ENCODE measurements at places on chromosomes 1 and 21.

DNA sequence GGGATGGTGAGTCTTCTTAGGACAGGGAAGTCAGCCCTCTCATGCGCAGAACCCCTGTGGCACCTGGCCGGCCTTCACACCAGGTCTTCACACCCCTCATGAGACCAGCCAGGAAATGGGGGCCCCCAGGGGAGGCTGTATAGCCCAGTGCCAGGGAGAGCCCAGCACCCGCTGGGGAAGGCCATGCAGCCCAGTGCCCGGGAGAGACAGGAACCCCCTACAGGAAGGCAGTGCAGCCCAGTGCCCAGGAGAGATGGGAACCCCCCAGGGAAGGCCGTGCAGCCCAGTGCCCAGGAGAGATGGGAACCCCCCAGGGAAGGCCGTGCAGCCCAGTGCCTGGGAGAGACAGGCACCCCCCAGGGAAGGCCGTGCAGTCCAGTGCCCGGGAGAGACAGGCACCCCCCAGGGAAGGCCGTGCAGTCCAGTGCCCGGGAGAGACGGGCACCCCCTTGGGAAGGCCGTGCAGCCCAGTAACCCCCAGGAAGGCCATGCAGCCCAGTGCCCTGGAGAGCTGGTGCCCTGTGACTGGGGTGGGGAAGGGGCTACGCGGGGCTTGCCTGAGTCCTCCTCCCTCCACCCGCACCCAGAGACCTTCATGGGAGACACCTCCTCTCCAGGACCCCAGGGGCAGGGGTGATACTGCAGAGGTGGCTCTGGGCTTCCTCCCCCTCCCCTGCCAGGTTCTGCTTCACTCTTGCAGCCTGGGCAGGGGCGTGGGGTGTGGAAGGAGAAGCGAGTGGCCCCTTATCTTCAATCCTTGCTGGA, 110.5 kb upstream of the COL6A1 start:
- no peak for DNase-seq

- no peak for DNase-seq
These were observed 40.8 kb downstream of the F5 start for GRCh38 chr1:169545472-169545871.

GRCh38 chr1:205268846-205269680, 41.3 kb downstream of the TMCC2 start:
- no peak for DNase-seq

DNA sequence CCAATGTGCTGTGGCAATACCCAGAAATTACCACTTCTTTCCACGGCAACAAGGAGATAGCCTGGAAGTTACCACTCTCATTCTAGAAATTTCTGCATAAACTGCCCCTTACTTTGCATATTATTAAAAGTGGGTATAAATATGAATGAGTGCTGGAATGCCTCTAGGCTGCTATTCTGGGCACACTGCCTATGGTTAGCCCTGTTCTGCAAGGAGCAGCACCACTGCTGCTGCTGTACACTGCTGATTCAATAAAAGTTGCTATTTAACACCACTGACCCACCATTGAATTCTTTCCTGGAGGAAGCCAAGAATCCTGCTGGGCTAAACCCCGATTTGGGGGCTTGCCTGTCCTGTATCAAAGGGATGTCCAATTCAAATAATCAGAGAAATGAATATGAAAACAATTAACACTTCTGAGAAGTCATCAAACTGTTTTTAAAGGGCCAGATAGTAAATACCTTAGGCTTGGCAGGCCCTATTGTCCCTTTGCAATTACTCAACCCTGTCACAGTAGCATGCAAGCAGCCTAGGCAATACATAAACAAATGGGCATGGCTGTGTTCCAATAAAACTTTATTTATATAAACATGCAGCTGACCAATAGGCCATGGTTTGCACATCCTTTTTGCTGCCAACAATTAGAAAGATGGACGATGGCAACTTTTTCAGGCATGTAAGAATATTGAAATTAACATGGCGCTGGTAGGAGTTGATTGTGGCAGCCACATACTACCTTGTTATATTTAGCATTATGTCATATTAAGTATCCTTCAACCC, 369.4 kb upstream of the B3GALT2 start:
- no peak for DNase-seq

DNA sequence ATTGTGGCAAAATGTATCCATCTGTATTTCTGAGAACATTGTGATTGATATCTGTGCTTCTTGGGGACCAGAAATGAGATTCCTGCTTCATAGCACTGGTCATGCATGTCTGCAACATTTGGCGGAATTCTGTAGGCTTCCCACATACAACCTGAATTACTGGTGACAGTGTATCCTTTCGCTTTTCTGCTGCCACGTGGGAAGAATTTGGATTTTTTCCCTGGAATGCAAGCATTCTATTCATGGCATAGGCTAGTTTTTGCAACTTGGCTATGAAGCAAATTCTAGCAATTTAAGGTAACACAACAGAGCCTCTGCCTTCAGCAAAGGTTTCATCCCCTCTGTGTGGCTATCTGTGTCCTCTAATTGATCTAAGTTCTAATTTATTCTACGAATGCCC, 85.9 kb downstream of the BCAR3 start:
- no peak for DNase-seq

GRCh38 chr1:165010418-165011070, 346.0 kb downstream of the LMX1A start:
- DNase-seq = no peak

DNA sequence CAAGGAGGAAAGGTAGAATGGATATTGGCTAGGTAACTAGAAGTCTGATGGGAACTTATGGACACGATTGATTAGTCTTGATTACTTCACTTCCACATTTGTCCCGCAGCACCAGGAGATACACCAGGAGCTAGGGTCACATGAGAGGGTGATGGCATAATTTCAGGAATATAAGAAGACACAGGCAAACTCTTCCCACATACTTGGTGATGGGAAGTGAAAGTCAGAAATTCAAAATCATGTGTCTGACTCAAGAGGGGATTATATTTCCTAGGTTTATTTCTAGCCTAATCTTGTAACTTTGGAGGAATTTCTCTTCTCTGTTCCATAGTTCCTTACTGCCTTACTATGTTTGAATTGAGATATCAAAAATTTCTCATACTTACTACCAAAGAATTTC, 185.0 kb downstream of the PBX1 start:
- no peak for DNase-seq

GRCh38 chr1:79074975-79075374, 68.4 kb upstream of the ADGRL4 start:
- DNase-seq = no peak

DNA sequence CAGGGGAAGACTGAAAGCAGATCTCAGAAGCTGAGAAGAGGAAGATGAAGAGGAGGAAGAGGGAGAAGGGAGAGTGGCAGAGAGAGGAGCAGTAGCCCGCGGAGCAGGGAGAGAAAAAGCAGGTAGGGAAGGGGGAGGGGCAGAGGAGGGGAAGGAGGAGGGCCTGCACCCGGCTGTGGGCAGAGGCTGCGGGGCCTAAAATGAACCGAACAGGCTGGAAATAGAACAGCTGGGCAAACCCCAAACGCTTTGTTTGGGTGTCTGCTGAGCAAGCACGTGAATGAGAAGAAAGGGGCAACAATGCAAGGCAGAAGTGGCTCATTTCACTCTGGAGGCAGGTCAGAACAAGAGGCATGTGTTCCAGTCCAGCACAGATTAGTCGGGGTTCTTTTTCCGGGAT, 33.5 kb downstream of the KCNC4 start:
- DNase-seq = no peak

DNA sequence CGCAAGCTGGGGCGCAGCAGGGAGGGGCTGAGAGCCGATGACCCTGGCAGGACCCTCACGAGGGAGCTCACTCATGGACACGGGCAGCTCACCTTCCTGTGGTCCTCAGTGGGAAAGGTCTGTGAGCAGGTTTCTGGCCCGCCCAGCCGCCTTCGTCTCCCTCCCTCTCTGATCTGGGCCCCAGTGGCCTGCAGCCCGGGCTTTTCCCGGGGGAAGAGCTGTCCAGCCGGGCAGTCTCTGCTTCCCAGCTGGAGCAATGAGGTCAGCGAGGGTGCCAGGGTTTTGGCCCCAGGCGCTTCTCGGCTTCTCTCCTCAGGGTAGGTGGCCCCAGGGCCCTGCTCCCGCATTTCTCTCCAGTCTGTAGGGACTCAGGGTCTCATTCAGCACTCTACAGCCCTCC, 22.2 kb upstream of the ARHGEF16 start:
- DNase-seq = no peak

GRCh38 chr1:54371942-54372275, 34.3 kb downstream of the SSBP3 start:
- DNase-seq = no peak

GRCh38 chr1:164689672-164690511, 130.9 kb downstream of the PBX1 start:
- no peak for DNase-seq

GRCh38 chr21:38494251-38494642, 4.0 kb downstream of the ERG start:
- no peak for DNase-seq

DNA sequence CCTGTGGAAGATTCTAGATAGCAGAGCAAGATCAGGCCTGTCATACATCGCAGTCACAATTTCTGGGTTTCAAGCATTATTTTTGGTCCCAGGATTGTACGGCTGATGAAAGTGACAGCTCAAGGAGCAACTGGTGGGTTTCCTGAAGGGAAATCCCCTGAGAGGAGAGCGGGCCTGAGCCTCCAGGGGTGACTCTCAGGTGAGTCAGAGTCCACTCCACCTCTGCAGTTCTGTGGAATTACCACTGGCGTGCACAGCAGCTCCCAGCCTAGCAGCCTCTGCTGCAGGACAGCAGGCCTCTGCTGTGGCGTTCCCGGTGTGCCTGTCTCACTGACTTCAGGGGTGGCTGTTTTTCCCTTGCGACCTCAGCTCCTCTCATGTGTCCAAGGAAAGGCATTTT, 24.4 kb downstream of the SLC66A1 start:
- DNase-seq = peak; percentile 52

DNA sequence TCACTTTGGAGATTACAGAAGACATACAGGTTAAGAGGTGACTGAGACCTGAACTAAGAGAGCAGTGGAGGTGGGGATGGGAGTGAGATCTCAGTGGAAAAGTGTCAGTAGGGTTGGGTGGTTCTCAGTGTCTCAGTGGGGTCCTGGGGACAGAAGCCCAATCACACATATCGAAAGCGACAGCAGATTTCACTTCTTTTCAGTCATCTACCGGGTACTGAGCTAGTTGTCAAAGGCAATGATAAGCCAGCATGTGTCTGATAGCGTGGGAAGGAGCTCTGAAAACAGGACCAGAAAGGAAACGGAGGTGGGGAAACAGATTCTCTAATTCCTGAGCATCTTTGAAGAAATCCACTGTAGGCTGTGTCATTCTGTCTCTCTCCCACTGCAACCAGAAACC, 59.5 kb downstream of the RHOU start:
- no peak for DNase-seq

DNA sequence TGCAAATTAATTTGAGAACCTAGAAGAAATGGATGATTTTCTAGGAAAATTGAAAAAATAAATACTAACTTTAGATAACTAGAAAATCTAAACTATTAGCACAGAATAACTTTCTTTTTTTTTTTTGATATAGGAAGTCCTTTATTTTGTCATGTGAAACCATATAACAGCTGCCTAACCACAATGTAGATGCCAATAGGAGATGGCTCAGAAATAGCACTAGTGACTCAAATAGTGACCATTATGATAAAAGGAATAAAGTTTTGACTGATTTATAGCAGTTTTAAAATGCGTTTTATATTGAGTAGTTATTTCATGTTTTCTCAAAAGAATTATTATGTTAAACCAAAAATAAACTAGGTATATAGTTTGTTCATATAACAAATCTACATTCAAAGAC, 158.0 kb upstream of the CACYBP start:
- DNase-seq = no peak

DNA sequence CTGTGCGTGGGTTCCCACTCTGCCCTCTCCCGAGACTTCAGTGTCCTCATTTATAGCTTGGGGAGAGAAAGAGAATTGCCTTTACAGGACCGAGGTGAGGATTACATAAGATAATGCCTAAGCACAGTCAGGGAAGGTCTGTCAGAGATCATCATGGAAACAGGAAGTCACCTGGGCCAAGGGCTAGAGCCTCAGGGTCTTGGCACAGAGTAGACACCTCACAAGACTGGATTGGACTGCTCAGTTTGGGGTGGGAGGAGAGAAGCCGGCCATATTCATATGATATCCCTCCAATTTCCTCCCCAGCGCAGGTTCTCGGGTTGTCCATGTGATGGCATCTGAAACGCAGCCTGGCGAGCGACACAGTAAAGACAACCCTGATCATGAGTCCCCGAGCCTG, 3.8 kb downstream of the CNR2 start:
- no peak for DNase-seq

GRCh38 chr1:58927722-58928085, 143.9 kb upstream of the JUN start:
- DNase-seq = no peak

DNA sequence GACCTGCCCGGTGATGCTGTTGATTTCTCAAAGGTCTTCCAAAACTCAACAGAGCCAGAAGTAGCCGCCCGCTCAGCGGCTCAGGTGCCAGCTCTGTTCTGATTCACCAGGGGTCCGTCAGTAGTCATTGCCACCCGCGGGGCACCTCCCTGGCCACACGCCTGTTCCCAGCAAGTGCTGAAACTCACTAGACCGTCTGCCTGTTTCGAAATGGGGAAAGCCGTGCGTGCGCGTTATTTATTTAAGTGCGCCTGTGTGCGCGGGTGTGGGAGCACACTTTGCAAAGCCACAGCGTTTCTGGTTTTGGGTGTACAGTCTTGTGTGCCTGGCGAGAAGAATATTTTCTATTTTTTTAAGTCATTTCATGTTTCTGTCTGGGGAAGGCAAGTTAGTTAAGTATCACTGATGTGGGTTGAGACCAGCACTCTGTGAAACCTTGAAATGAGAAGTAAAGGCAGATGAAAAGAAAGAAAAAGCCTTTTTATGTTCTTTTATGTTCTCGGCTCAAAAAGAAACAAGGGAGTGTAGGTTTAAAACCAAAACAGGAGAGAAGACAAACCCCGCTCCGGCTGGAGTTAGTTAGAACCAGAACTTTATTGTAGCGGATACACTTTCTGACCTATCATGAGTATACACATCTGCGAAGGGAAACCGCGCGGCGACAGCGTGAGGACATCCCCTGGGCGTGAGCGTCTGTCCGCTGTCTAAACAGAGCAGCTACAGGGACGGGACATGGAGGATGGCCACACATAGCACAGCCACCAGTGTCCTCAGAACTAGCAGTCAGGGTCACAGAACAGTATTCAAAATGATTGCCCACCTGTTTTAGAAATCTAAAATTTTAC, 77.1 kb downstream of the PIK3CD start:
- no peak for DNase-seq

All from RKO (cell line).